Choroid plexus epithelial cell (primary cell): ENCODE measurements at places on chromosomes 7 and 10.

DNA sequence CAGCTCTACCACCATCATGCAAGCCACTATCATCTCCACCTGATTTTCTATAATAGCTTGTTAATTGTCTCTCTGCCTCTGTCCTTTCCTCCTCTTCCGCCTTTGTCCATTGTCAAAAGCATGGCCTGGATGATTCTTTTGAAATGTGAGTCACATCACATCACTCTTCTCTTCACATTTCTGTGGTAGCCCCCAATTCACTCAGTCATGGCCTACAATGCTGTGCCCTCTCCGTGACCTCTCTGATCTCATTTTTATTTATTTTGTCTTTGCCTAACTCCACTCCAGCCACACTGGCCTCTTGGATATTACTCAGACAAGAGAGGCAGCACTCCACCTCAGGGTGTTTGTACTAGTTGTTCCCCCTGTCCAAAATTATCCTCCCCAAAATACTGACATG is 4.9 kb upstream of the ABCB4 start:
- no peak for DNase-seq

DNA sequence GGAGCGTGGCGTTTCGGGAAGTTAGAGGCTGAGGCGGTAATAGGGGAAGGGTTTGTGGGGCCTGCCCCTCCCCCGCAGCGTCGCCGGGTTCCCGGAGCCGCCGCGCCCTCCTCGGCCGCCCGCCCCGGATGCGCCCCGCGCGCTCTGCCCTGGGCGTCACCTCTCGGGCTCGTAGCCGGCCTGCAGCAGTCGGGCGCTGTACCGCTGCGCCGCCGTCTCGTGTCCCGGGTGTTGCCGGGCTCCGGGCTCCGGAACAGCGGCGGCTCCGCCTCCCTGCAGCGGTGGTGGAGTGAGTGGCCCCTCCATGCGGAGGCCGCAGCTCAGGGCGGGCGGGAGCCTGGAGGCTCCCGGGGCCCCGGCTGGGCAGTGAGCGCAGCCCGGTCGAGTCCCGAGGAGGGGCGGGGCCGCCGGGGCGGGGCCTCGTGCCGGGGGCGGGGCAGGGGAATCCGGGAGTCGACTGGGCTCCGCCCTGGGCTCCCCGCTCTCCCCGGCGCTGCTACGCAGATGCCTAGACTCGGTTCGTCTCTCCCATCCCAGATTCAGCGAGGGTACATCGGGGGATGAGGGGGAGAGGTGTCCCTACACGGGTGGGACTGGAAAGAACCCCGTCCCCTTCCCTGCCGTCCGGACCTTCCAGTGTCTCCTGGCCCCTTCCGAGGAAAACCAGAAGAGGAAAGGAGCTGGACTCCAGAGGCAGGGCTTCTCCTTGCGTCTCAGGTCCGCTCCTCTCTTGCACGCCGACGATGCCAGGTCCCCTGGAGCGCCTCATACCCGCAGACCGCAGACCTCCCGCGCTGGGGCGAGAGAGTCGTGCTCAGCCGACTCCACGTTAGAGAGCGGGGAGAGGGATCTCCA is at the start of gene IMPDH1:
Gene IMPDH1 (minus strand): TSS at position 387 of the 855 bp plus-strand sequence. CDS start 81 bp downstream, at position 306.
- peak; percentile 94 for DNase-seq

GRCh38 chr7:137081321-137082093 is 213.1 kb downstream of the CHRM2 start:
- DNase-seq: peak; percentile 83

DNA sequence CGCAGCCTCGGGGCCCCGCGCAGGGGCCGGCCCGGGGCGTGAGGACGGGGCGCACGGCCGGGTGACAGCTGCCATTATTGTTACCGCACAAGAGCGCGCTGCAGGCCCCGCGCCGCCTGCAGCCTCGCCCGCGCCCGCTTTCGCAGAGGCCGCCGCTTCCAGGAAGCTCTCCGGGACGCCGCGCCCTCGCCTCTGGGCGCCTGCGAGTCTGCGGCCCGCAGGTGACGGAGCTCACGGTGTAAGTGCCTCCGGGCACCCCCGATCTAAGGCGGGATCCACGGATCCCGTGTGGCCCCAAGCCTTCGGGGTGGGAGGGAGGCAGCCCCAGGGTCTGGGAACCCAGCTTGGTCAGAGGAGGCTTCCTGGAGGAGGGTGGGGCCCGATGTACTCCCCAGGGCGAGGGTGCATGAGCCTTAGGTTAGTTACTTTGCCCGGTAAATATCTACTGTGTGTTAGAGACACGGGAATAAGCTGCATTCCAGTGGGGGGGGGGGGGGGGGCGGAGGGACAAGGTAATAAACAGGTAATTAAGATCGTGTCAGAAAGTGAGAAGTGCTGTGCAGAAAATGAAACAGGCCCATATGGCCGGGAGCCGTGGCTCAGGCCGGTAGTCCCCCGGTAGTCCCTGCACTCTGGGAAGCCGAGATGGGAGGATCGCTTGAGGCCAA is 638 bp downstream of the IQCE start:
- no peak for DNase-seq

GRCh38 chr7:143979359-143979758 is 20.8 kb upstream of the OR6B1 start:
- peak; percentile 82 for DNase-seq

DNA sequence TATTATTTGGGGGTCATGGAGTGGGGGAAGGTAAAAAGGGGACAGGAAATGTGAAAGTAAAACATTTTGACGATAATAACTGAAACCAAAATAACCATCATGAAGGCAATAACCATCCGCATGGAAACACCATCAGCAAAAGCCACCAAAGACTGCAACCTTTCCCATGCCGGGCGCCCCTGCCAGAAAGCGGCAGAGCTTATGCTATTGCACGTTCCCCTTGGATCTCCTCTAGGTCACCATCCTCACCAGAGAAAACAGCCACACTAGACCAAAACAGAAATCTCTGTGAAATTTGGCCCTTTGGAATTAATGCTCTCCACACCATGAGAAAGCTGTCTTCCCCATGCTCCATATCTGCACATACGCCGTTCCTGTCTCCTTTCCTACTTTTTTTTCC is 31.1 kb downstream of the DRGX start:
- no peak for DNase-seq

DNA sequence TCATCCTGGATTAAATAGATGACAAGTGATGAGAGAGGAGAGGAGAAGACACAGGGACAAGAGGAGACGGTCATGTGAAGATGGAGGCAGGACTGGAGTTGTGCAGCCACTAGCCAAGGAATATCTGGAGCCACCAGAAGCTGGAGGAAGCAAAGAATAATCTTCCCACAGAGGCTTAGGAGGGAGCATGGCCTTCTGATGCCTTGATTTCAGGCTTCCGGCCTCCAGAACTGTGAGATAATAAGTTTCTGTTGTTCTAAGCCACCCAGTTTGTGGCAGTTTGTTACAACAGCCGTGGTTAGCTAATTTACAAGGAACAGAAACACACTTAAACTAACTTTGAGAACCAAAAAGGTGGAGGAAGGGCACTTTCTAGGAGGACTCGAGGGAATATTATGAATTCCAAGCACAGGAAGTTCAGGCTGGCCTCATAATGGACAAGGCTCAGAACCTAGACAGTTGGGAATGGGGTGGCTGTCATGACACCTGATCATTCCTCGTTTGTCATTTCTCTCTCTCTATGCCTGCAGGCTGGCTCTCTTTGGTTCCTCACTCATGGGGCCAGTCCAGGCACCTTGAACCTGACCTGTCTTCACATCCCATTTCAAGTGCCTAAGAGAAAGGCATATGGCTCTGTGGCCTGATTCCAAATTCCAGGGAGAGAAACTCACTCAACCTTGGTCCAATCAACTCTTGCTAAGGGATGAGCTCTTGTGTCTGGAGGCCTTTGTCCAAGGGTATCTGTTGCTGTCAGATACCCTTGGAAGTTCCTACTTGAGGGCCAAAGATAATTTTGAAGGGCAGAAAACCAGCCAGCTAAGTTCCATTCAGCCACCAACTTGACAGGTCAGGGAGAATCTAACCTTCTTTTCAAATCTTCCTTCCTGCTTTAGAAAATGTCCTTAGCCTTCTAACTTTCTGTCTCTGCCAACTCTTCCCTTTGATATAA is 33.5 kb upstream of the PDZD8 start:
- no peak for DNase-seq

DNA sequence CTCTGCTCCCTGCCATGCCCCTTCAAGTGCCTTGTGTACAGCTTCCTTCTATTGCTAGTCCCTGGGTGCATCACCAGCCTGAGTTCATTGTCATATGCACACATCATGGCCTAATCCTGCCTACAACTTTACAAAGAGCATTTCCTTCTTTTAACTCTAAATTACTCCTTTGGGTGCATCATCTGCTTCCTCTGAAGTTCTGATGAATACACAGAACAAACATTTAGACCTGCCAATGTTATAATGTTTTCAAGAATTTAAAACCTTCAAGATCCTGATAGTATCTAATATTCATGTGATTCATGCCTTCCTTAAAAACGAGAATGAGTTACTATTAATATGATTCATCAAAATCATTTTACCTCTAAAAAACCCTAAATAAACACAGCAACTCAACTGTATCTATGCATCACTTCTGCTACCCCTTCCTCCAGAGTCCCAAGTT is 357.1 kb downstream of the MAGI2 start:
- DNase-seq: no peak

DNA sequence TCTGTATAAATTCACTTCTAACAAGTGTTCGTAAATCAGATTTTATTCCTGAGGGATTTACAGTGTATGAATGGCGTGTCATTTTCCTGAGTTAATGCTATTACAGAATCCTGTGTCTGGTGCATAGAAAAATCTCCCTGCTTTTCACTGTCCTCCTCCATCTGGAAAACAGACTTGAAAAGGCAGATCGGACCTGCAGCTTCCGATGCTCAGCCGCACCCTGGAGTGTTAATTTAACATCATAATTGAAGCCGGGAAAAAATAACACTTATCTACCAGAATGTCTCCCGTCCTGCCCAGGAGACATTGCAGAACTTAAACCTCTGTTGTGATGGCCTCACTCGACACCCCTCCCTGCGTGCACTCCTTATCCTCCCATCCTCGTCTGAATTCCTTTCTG is 442.1 kb upstream of the FOXK1 start:
- DNase-seq: no peak

DNA sequence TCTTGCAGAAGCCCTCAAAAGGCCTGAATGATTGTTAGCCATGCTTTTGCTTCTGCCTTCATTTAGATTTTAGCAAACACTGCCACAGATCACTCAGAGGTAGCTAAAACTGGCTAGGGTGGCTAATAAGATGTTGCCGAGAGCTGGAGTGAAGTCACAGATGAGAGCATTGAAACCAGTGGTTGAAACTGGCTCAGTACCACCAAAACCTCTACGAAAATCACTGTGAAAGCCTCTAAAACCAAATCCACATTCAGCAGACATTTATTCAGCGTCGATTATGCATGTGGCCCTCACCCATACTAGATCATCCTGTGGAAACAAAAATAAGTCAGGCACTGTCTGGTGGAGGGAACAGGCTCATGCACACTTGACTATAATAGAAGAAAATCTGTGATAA is 50.8 kb downstream of the PIK3CG start:
- no peak for DNase-seq

DNA sequence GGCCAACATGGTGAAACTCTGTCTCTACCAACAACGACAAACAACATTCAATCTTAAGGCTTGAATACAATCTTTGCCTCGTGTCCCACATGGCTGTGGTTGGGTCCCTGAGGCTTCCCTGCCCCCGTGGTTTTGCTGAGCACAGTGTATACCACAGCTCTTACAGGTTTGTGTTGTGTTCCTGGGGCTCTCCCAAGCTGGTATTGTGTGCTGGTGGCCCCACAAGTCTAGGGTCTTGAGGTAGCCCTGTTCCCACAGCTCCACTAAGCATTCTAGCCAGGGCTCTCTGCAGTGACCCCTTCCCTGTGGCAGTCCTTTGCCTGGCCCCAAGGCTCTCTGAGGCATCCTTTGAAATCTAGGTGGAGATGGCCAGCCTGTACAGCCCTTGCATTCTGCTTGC is 68.0 kb upstream of the CCNY start:
- no peak for DNase-seq

DNA sequence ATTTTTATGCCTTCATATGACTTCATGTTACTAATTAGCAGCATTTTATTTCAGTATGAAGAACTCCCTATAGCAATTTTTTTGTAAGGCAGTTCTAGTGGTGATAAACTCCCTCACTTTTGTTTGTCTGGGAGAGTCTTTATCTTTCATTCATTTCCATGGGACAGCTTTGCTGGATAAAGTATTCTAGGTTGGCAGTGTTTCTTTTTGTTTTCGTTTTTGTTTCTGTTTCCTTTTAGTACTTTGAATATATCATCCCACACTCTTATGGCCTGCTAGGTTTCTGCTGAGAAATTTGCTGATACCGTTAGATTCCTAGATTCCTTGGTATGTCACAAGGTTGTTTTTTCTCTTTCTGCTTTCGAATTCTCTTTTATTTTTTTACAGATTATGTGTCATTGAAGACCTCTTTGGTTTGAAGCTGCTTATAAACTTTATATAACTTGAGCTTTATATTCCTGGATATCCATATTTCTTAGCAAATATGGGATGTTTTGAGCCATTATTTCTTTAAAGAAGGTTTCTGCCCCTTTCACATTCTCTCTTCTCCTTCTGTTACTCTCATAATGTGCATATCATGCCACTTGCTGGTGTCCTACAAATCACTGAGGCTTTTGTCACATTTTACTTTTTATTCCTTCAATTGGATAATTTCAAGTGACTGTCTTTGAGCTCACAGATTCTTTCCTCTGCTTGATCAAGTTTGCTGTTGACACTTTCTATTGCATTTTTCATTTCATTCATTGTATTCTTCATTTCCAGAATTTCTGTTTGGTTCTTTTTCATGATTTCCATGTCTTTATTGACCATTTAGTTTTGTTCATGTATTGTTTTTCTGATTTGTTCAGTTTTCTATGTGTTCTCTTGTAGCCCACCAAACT is 28.9 kb upstream of the AHR start:
- DNase-seq: no peak

DNA sequence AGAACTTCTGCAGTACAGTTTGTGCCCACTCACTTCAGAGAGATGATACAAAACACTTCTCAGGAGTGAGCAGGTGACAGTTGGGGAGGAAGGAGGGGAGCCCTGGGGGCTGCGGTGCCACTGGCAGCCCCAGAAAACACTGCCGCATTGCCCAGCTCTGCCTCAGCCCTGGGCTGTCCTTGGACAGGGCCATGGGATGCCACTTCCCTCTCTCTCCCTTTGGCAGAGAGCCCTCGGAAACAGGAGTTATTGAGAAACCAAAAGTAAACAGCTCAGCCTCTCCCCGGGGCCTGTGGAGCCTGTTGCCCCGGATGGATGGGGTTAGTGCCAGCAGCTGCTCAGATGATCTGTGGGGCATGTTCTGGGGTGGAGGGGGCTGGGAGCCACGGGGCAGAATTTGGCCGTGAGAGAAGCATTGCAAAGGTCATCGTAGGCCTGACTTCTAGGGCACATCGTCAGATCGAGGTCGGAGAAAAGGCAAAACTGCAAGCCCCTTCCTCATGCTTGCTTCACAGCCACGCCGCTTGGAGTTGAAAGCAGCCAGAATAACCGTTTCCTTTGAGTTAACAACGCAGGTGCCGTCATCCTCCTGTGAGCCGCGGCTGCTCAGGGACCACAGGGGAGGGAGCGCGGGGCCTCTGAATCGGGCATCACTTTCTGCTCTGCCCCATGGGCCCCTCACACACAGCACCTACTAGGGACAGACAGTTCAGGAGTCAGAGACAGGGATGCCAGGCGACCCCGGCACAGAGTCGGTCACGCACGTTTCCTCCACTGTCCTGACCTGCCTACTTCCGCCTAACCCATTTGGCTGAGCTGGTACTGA is 256.4 kb downstream of the CAMK1D start:
- peak; percentile 74 for DNase-seq
